Psoas muscle (tissue), 8 donors: ENCODE measurements at places on chromosomes 1 and 21. TPM values are rescaled to one million over a fixed set of nuclear protein-coding genes. Genes with fewer than 3 reads are reported as not detected.

Gene TSACC
- total RNA-seq = 0.50 TPM

- no peak for DNase-seq
Measured at GRCh38 chr1:151817353-151817730, 12.1 kb upstream of the LINGO4 start.

DNA sequence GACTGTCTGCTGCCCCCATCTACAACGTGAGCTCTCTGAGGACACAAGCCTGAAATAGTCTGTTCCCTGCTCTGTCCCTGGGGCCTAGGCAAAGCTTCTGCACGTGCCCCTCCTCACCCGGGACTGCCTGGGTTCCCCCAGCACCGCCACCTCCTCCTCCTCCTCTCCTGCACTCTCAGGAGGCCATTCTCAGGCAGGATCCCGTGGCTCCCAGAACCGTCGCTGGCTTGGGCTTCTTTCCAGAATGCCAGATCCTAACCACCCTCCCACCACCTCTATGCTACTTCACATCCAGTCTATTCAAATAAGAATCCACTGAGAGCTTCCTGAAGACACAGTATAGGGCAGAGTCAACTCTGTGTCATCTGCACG, 11.2 kb downstream of the NPHP4 start:
- DNase-seq = no peak

DNA sequence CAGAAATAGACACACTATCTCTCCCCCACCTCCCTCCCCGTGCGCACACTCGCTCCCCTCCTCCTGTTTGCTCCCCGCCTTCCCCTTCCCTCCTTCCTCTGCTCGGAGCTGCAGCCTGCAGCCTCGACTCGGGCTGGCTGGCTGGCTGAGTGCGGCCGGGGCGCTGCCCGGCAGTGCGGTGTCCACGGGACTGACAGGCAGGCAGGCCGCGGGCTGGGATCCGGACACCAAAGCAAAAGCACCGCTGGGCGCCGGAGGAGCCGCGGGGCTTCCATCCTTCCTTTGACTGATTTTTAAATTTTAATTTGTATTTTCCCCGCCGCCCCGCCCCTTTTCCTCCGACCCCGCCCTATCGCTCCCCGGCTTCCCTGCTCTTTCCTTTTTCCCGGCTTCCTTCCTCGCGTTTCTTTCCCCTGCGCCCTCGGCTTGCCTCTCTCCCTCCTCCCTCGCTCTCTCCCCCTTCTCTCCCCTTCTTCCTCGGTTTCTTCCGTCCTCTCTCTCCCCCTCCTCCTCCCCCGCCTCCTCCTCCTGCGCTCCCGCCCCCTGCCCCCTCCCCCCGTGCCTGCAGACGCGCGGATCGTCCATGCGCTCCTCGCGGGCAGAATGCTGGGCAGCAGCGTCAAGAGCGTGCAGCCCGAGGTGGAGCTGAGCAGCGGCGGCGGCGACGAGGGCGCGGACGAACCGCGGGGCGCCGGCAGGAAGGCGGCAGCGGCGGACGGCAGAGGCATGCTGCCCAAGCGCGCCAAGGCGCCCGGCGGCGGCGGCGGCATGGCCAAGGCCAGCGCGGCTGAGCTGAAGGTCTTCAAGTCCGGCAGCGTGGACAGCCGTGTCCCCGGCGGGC, 109.4 kb downstream of the NAV1 start:
- DNase-seq = peak; percentile 71

Gene CRB1
- total RNA-seq = 0.91 TPM

- DNase-seq = no peak
Measured at GRCh38 chr21:39186676-39187075, 3.4 kb upstream of the PSMG1 start.

Gene RGS13
- 0.25 TPM for total RNA-seq

Gene NEK2
- total RNA-seq = not detected

Gene FBLIM1
- 2.5 TPM for total RNA-seq

GRCh38 chr1:227762231-227762911, 27.1 kb downstream of the SNAP47 start:
- peak; percentile 92 for DNase-seq

DNA sequence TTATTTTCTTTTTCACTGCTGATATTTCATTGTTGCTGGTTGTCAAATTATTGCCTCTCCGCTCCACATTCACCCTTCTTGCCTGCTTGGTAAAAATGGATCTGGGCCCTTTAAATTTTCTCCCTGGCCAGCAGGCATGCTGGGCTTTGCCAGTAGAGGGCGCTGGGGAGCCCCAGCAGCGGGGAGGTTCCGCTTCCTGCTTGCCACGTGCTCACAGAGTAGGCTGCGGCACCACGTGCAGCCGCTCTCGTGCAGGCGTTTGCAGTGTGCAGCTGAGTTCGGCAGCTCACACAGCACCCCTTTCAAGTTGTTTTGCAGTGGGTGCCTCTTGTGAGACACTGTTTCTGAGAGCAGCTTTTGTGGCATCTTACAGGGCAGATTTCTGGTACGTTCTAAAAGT, at the start of gene ACTL8:
Gene ACTL8, plus strand, starts transcription at position 214 of the 400 bp plus-strand sequence. CDS start 67,676 bp downstream, outside the sequence.
- DNase-seq = no peak

DNA sequence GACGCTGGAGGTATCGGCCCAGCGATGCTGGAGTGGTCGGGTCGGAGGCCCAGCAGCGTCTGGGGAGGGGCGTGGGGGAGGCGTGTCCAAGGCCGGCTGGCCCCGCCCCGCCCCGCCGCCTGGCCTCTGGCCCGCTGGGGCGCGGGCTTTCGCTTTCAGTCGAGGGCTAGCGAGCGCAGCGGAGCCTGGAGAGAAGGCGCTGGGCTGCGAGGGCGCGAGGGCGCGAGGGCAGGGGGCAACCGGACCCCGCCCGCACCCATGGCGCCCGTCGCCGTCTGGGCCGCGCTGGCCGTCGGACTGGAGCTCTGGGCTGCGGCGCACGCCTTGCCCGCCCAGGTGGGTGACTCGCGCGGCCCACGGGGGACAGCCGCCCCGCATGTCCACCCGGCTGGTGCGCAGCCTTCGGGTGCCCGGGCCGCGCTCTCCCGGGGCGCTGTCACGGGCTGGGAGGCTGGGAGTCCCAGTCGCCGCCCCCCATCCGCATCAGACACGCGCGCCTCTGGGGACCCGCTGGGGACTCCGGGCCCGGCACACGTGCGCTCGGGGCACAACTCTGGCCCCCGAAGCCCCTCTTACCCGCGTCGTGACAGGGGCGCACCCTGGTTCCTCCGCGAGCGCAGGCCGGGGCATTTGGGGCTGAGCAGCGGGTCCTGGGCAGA, at the start of gene TNFRSF1B:
Gene TNFRSF1B, plus strand, starts transcription at position 158 of the 659 bp plus-strand sequence. Its CDS starts 101 bp downstream, at position 259.
- DNase-seq = peak; percentile 79

DNA sequence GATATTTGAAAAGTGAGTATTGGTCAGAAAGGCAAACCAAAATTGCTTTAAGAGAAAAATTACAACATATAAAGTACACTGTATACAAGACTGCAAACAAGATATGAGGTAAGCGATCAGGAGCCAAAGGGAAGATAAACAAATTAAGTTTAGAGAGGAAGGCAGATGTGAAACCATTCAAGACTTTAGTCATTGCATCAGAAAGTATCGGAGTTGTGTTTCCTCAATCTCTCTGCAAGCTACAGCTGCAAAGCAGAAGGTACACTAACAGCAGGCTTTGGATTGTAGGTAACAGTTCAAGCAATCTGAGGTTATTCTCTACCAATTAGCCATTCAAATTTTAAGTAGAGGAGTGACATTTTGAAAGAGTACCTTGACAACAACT, 21.3 kb upstream of the TLCD4 start:
- DNase-seq = no peak

- no peak for DNase-seq
Measured at GRCh38 chr21:22125581-22125980, 1127.4 kb downstream of the NCAM2 start.

DNA sequence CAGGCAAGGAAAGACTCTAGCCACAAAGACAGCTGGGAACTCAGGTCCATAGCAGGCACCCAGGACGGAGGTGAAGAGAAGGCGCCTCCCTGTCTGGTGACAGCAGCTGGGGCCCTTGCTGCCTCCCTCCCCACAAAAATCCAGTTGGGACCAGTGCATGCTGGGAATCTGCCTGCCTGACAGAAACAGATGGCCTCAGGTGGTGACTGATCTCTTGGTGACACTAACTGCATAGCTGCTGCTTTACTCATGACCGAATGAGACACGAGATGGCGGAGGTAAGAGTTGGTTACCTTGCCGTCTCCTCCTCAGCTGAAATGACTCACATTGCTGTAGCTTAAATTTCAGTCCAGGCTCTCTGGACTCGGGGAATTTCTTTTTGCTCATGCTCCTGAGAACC, 130.3 kb downstream of the FGGY start:
- DNase-seq = peak; percentile 80

DNA sequence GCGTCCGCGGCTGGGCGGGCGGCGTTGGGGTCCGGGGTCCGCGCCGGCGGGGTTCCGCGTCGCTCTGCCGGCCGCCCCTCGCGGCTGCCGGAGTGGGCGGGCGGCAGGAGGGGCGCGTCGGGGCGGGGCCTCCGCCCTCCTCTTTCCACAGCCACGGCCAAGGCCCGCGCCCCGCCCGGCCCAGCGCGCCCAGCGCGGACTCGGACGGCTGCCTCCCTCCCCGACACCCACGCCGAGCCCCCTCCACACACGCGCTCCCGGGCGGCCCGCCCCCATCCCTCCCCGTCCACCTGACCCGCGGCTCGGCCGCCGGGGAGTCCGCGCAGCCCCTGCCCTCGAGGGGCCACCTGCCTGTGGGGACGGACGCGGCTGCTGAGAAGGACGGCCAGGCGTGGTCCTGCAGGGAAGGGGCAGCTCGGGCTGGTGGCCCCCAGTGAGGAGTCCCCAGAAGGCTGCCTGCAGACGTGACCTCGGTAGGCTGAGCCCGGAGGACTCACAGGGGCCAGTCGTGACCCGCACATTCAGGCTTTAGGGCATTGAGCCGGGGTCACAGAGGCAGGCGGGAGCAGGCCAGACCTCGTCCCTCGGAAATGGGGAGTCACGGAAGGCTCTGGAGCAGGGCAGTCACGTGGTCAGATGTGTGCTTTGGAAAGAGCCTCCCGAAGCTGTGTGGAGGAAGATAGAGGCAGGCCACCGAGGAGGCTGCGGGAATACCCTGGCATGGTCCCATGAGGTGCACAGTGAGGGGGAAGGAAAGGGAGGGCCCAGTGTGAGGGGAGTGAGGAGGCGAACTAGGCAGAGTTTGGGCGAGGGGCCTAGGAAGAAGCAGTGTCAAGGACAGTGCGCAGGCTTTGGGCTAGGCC, at the start of gene COL8A2:
Gene COL8A2, minus strand, starts transcription at position 94 of the 863 bp plus-strand sequence. CDS start 24,980 bp downstream, outside the sequence.
- DNase-seq = peak; percentile 62

Gene RRP1
- total RNA-seq = 19.5 TPM
